ENCODE measurements at places on chromosomes 1 and 21.

- no peak for DNase-seq
Measured at GRCh38 chr1:78035121-78035520, 10.6 kb upstream of the GIPC2 start.

GRCh38 chr1:119340861-119341261, 27.7 kb upstream of the HAO2 start:
- DNase-seq, result peak; percentile 3

- no peak for DNase-seq
Measured at GRCh38 chr1:51990478-51990965, at the start of gene RAB3B. Gene RAB3B, minus strand, starts transcription at chr1:51990700. Its CDS starts 13,583 bp downstream, at chr1:51977117.

DNA sequence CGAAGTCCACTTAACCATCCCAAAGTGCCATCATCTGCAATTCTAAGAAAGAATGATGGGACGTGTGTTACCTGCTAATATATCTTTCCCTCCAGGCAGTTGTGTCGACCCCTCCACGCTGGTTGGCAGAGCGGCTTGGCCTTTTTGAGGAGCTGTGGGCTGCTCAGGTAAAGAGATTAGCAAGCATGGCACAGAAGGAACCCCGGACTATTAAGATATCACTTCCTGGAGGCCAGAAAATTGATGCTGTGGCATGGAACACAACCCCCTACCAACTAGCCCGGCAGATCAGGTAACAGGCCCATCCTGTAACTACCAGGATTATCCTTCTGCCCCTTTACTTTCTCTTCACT, 520 bp downstream of the TARS2 start:
- no peak for DNase-seq

DNA sequence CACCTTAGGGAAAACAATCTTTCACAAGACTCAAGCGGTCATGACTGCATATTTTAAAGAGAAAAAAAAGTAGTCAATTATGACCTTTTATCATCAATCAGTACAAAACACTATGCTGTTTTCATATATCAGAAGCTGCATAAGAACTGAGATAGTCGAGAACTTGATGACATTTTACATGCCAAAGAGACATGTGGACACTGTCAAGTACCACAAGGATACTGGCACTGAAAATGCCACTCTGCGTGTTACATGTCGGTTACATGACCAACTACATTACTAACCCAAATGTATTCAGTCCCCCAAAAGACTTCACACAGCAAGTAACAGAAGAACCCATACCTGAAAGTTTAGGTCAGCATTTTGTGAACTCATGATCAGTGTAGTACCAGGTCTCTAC, 975.0 kb upstream of the ADGRL4 start:
- DNase-seq, result no peak

GRCh38 chr1:163512349-163512989, 190.7 kb downstream of the NUF2 start:
- no peak for DNase-seq

GRCh38 chr21:42374457-42374856, 8.1 kb upstream of the TFF1 start:
- no peak for DNase-seq

- no peak for DNase-seq
Measured at GRCh38 chr1:218473522-218473921, 128.4 kb downstream of the TGFB2 start.

- DNase-seq, result no peak
Measured at GRCh38 chr1:1324084-1324523, 356 bp downstream of the INTS11 start.

DNA sequence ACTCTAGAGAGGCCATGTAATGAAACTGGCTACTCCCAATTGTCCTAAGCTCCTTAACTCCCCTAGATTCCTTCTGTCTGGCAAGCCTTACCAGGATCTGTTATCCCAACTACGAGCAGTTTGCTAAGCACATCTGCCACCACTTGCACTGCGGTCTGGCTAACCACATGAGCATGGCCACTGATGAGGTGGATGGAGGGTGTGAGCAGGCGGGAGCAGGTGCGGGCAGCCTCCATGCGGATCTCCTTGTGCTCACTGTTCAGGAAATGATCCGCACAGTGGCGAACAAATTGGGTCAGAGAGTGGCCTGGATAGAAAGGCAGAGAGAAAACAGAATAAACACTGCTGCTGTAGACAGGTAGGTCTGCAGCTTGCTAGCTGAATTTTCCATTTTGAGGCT, 24.0 kb downstream of the MTOR start:
- DNase-seq, result no peak

- no peak for DNase-seq
Measured at GRCh38 chr1:175269151-175269550, 76.6 kb upstream of the KIAA0040 start.

- no peak for DNase-seq
Measured at GRCh38 chr21:36255663-36256062, 64.3 kb upstream of the MORC3 start.

- DNase-seq, result peak; percentile 82
Measured at GRCh38 chr21:29939924-29940275, at the start of gene GRIK1. Gene GRIK1, minus strand, starts transcription at chr21:29939996.

DNA sequence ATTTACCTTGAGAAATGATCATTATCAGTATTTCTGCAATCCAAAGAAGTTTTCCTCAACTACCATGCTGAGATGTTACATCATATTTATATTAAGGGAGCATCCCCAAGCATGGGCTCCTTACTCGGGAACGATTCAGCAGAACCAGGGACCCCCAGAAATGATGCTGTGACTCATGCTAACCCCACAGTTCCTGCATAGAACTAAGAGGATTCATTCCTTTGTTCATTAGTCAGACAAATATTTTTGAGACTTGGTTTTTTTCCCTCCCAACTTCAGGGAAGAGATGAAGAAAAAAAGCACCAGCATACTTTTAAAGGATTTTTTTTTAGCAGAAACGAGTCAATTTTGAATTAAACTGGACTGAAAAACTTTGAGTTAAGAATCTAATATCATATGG, 49.2 kb upstream of the COL24A1 start:
- no peak for DNase-seq

DNA sequence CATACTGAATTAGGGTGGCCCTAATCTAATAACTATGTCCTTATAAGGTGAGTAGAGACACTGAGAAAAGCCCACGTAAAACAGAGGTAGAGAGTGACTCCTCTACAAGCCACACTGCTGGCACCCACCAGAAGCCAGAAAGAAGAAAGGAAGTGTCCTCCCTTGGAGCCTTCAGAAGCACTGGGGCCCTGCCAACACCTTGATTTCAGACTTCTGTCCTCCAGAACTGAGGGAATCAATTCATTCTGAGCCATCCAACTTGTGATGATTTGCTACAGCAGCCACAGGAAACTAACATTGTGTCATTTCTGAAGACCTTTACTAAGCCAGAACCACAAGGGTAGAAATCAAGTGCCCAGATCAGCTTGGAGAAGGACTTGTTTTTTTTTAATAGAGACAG, 15.0 kb downstream of the GNB1 start:
- DNase-seq, result no peak

DNA sequence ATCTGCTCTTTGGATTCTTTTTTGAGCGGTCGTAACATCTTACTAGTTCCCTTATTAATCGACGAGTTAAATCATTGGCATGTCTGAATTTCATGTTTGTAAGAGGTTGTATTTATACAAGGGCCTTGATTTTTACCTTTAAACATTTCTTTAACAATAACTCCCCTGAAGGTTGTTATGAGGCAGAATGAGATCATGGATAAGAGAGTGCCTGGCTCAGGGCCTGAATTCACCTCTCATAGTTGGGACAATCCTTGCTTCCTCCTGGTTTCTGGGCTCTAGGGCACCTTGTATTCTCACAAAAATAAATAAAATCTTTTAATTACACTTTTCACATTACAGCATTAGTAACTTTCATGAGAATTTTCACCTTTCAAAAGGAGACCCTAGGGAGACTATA, 55.4 kb downstream of the MDM4 start:
- no peak for DNase-seq

GRCh38 chr1:65068202-65069010, 79.6 kb upstream of the AK4 start:
- DNase-seq, result no peak

- DNase-seq, result no peak
Measured at GRCh38 chr1:221053889-221054288, 174.6 kb downstream of the HLX start.

- no peak for DNase-seq
Measured at GRCh38 chr1:17588048-17588871, 48.8 kb downstream of the ARHGEF10L start.

- no peak for DNase-seq
Measured at GRCh38 chr1:230002164-230002803, 64.8 kb upstream of the GALNT2 start.

DNA sequence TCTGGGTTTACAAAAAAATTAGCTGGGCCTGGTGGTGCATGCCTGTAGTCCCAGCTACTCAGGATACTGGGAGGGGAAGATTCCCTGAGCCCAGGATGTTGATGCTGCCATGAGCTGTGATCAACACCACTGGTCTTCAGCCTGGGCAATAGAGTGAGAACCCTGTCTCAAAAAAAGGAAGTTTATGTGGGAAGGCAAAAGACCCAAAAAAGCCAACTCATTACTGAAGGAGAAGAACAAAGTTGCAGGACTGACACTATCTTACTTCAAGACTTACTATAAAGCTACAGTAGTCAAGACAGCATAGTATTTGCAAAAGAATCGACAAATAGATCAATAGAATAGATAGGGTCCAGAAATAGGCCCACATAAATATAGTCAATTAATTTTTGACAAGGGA, 9.2 kb upstream of the PTGS2 start:
- DNase-seq, result no peak

DNA sequence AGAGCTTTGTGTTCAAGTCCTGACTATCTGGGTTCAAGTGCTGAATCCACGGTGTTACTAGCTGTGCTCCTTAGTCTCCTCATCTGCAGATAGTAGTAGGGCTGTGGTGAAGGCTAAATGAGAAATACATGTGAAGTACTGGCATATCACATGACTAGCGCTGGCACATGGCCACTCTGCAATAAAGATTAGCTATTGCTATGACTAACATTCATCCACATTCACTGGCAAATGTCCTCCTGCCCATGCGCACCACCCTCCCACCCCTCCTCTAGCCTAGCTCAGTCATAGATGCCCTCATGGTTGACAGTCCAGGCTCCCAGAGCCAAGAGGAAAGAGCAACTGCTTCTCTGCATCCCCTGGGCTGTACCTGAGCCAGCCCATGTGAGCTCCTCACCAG, 8.5 kb upstream of the COL8A2 start:
- DNase-seq, result peak; percentile 76

- peak; percentile 17 for DNase-seq
Measured at GRCh38 chr1:29736582-29737188, 500.4 kb downstream of the PTPRU start.

DNA sequence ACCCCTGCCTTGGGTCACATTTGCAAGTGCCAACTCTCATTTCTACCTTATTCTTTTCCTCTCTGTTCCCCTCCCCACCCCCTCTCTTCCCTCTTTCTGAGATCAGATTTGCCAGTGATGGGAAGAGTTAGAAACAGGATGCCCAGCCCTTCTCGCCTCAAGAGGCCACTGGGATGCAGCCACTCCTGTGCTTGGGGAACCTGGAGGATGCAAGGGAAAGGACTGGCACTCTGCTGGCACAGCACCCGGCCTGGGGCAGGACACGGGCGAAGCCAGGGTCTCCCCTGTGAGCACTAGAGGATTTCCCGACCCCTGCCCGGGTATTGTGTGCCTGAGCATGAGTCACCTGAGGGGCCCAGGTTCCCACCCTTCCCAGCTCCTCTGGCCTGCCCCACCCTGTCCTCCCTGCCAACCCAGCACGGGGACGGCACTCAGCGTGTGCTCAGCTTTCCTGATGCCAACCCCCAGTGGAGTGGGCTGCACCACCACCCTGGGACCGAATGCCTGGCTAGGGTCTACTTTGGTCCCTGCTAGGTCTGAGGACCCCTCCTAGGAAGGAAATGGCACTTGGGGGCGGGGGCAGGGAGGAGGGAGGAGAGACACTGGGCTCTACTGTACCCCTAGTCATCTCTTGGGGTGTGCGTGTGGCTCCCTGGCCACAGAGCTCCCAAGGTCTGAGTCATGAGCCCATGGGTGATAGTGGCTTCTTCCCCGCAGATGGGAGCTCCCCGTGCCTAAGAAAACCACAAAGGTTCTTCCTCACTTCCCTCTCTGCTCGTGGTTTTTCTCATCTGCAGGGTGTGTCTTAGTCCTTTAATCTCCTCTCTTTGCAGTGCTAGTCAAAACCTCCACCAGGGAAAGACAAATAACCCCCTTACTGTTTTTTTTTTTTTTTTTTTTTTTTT, 12.4 kb downstream of the LMNA start:
- peak; percentile 95 for DNase-seq

GRCh38 chr1:162276493-162276892, 100.2 kb downstream of the SPATA46 start:
- no peak for DNase-seq

GRCh38 chr21:44874240-44874496, 678 bp upstream of the PTTG1IP start:
- no peak for DNase-seq

GRCh38 chr1:30087465-30087864, 635.9 kb downstream of the MATN1 start:
- DNase-seq, result no peak

- DNase-seq, result no peak
Measured at GRCh38 chr1:248788327-248788726, 32.8 kb upstream of the LYPD8 start.

GRCh38 chr1:165880993-165881392, 53.6 kb downstream of the UCK2 start:
- no peak for DNase-seq

DNA sequence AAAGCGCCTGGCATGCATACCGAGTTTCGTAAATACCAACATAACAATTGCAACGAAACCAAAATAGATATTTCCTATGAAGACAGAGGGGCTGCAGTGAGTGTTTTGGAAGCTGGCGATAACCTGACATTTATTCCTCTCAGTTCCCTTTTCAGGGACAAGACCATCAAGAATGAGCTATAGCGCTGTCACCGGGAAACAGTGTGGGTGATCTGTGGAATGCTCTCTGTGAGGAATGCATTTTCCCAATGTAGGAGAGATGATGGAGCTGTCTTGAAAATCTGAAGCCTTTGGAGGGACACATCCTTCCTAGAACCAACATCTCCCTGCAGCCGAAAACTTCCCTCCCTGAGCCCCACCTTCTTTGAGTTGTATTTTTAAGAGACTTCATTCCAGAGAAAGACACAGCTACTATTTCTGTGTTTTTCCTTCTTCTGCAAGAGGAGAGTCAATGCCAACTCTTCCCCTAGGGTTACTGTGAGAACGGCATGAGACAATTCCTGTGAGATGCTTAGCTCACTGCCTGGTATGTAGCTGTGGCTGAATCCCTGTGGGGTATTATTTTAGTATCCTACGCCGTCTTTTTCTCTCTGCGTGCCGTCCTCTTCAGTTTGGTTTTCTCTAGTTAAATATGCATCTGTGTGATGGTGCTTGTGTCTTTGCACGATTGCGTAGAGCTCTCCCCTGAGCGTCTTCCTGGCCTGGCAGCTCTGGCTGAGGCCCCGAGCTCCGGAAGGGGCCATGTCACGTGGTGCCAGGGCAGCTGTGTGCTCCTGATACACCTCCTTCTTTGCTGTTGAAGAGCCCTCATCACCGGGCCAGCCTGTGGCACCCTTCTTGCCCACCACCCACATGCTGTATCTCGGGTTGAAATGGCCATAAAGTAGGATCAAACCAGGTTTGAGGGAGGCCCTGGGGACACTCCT, 45.2 kb downstream of the AJAP1 start:
- DNase-seq, result no peak

Measured in lower leg skin (tissue), 4 donors.